Transverse colon (tissue), 4 donors: ENCODE measurements at places on chromosomes 6 and 20. TPM values are rescaled to one million over a fixed set of nuclear protein-coding genes. Genes with fewer than 3 reads are reported as not detected.
A peak's percentile ranks its signal among the peaks of the same experiment; 100 is the strongest.

DNA sequence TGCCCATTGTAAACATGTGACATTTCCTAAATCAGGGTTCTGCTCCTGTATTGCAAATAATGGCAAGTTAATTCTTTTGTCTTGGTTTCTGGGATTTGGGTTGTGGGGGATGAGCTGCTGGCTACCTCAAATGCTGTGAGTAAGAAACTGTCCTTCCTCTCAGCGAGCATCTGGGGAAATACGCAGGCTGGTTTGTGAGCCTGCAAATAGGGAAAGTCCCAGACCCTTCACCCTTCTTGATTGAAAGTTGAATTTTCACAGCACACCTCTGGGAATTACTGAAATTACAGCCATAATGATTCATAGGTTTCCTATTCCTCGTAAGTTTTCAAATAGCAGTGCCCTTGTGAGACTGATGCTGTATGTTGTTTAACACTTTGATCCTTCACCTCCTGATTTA lies 138.1 kb downstream of the TBXT start:
- no peak for DNase-seq

- no peak for DNase-seq
Measured at GRCh38 chr20:4138056-4138455, 122.7 kb upstream of the RNF24 start.

- no peak for DNase-seq
Measured at GRCh38 chr6:151589667-151590066, 95.8 kb downstream of the CCDC170 start.

DNA sequence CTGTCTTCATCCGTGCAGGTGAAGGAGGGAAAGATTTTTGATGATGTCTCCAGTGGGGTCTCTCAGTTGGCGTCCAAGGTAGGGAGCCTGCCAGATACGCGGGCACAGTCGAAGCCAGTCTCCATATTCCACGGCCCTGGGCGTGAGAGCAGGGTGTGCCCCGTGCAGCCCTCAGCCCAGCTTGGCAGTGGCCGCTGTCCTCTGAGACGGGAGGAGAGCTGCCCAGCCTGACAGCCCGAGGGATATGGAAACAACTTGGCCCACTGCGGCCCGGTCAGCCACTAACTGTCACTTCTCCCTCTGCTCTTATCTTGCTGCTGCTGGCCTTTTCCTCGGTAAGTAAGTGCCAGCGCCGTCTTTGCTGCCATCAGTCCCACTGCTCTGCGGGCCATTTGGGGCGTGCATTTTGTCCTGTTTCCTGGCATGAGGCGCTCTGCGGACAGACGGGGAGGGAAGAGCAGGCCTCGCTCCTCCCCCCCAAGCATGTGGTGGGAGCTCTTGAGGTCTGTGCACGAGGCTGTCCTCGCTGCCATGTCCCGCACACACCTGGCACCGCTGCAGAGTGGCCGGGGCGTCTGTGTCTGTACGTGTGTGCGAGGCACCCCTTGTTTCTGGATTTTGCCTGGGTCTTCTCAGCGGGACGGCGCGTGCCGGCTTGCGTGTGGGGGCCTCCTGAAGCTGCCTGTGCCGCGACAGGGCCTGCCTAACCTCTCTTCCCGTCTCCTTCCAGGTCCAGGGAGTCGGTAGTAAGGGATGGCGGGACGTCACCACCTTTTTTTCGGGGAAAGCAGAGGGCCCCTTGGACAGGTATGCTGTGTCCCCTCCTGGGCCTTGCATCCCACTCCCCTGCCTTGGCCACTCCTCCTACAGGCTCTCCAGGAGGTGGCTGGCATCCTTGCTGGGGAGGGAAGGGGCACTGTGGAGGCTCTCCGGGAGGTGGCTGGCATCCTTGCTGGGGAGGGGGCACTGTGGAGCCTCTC lies 7.1 kb upstream of the COL20A1 start:
- DNase-seq: no peak

GRCh38 chr6:166278579-166279392 lies 29.4 kb downstream of the PRR18 start:
- DNase-seq: no peak

- no peak for DNase-seq
Measured at GRCh38 chr20:14434384-14435136, 97.1 kb upstream of the FLRT3 start.

THBS2 gene
- 11.5 TPM for total RNA-seq

TMEM244 gene
- not detected for total RNA-seq

DNA sequence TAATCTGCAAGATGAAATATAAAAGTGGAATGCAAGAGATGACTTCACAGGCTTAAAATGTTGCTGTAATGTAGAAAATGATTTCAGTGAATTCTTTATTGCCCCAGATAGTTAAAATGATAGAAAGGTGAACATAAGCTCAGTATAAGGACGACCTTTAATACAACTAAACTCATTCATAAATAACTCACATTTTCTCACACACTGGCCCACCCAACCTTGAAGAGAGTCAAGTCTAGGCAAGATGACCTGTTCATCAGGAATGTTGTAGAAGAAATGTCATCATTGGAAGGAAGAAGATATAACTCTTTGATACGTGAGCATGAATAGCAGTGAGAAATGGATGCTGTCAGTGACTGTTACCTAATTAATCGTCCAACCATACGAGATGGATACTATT lies 111.1 kb upstream of the SASH1 start:
- DNase-seq: no peak

DNA sequence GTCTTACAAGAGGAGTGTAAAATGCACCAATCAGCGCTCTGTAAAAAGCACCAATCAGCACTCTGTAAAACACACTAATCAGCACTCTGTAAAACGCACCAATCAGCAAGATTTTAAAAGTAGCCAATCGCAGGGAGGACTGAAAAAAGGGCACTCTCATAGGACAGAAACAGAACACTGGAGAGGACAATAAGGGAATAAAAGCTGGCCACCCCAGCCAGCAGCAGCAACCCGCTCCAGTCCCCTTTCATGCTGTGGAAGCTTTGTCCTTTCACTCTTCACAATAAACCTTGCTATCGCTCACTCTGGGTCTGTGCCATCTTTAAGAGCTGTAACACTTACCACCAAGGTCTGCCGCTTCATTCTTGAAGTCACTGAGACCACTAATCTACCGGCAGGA lies 1.7 kb upstream of the AIG1 start:
- DNase-seq: no peak

DNA sequence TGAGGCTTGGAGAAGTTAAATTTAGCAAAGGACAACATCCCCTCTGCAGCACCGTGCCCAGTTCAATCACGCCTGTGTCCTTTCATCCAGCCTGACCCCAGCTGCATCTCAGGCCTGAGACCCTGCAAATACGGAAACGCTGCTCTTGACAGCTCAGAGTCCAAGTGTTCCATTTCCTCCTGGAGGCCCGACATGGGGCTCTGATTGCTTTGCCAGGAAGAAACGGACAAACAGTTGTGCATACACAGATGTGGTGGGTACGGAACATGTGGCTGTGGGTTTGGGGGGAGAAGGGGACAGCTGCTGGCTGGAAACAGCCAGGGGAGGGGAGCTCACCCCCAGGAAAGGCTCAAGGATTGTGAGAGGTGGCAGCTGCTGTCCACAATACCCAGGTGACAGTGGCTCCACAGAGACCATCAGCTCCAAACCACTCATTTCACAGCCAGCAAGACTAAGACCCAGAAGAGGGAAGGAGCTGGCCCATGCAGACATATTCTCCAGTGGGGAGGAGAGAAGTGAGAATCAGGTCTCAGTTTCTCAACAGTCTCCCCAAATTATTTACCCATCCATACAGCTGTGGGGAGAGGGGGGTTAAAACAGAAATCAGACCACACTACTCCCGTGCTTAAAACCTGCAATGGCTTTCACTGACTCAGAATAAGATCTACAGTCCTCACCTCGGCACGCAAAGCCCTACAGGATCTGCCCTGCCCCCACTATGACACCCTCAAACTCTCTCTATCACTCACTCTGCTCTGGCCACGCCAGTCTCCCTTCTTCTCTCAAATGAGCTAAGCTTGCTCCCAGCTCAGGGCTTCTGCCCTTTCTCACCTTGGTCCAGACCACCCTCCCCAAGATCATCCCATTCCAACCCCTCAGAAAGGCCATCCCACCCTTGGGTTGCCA lies 89.1 kb downstream of the PREX1 start:
- DNase-seq: no peak

HLA-DOB gene
- total RNA-seq: 5.7 TPM

DNA sequence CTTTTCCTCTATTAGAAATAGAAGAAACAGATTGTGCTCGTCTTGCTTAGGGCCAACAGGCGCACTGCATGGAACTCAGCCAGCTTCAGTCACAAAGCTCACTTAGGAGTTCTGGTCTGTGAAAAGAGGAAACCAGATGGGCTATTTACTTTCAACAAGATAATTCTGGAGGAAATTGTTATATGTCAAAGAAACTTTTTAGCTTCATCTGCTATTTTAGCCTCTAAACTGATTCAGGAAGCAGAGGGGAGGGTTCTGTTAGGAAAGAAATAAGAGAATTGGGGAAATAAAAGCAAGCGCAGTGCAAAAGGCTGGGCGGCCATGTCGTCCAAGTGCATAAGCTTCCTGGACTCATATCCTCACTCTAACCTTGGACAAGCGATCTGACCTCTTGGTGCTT lies 21.3 kb downstream of the PRKN start:
- peak; percentile 27 for DNase-seq

FAM217A gene
- total RNA-seq: not detected

- no peak for DNase-seq
Measured at GRCh38 chr6:133595111-133595761, 293.7 kb upstream of the TCF21 start.

CUL7 gene
- total RNA-seq: 13.0 TPM

GRCh38 chr6:5471044-5471443 lies 209.7 kb downstream of the FARS2 start:
- peak; percentile 44 for DNase-seq

GRCh38 chr6:111076024-111076695 lies 11.1 kb upstream of the SLC16A10 start:
- DNase-seq: no peak

CFAP206 gene
- not detected for total RNA-seq

ULBP3 gene
- not detected for total RNA-seq

KCTD20 gene
- total RNA-seq: 23.2 TPM

- no peak for DNase-seq
Measured at GRCh38 chr6:79506251-79506650, 31.0 kb downstream of the LCA5 start.

NEURL2 gene
- total RNA-seq: 14.7 TPM
